Left cardiac atrium (tissue), 4 donors: ENCODE measurements at places on chromosomes 6 and 20.
A peak's percentile ranks its signal among the peaks of the same experiment; 100 is the strongest.

GRCh38 chr6:148501178-148501590, 158.5 kb downstream of the SASH1 start:
- DNase-seq: peak; percentile 58

GRCh38 chr6:118468682-118469465, 79.2 kb upstream of the PLN start:
- DNase-seq: no peak

- no peak for DNase-seq
Observed at GRCh38 chr6:113650610-113650979, 206.6 kb upstream of the MARCKS start.

- no peak for DNase-seq
Observed at GRCh38 chr6:83311231-83311630, 118.1 kb downstream of the RWDD2A start.

DNA sequence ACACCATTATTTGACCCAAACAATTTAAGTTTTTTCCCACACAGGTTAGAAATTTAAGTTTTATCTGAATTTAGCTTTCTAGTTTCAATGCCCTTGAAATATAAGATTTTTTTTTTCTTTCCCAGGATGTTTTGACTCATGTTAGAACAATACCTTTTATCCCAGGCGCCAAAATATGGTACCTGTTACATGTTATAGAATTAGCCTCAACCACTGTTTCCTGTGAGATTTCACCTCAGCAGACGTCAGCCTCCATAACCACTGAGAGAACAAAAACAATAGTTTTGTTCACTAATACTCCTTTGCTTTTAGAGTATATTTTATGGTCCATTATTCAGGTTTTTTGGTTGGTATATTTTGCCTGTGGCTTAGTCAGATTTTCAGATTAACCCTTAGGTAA, 302.9 kb downstream of the CDKAL1 start:
- no peak for DNase-seq

DNA sequence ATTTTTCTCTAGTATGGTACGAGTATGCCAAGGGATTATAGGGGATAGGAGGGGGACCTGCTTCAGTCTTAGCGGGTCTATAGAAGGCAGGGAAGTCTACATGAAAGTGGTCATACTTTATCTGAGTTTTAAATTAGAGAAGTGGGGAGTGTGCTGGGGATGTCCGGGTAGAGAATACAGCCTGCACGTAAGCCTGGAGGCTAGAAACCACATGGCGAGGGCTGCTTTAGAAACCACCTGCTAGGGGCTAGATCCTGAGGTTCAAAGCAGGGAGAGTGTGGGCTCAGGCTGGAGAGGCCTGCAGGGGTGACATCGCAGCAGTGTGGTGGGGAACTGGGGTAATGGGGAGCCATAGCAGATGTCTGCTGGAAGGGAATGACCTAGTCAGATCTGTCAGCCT, 85.2 kb downstream of the VEGFA start:
- DNase-seq: no peak

GRCh38 chr20:24694727-24695528, 225.5 kb downstream of the SYNDIG1 start:
- DNase-seq: no peak

GRCh38 chr20:38680500-38681306, 43.6 kb upstream of the SLC32A1 start:
- peak; percentile 26 for DNase-seq

DNA sequence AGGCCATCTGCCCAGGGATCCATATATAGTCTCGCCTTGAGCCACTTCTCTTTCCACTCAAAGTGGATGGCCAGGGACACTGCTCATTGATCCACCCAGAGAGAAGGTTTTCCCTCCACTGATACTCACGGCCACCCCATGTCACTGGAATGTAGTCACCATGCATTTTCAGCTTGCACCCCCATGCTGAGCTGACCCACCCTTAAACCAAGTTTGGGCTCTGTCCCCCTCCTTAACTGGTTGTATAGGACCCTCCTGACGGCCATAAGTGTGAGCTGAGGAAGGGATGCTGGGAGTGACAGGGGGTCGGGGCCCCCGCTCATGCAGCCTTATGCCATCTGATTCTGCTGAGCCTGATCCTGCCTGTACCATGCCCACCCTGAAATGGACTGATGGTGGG, 25.7 kb downstream of the SUMO4 start:
- no peak for DNase-seq

GRCh38 chr6:106757267-106757666, 127.9 kb downstream of the QRSL1 start:
- DNase-seq: no peak

GRCh38 chr6:154462425-154462824, 48.1 kb downstream of the CNKSR3 start:
- DNase-seq: no peak
